ENCODE measurements at places on chromosomes 16 and 17.

GRCh38 chr16:75246504-75247205 is 4.8 kb downstream of the BCAR1 start:
- DNase-seq, result no peak

DNA sequence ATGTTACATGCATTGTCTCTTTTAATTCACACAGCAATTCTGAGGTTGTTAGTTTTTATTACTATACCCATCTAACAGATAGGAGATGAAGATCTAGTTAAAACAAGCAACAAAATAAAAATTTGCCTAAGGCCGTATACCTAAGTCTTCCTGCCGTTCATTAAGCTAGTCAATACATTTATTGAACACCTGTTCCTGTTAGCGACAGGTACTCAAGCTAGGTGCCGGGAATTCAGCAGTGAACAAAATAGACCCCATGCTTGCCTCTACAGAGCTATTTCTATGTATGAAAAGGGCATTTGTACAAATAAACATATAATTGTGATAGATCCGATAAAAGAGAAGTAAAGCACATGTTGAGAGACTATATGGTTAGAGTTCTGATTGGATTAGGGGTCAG is 3.4 kb upstream of the VPS53 start:
- no peak for DNase-seq

DNA sequence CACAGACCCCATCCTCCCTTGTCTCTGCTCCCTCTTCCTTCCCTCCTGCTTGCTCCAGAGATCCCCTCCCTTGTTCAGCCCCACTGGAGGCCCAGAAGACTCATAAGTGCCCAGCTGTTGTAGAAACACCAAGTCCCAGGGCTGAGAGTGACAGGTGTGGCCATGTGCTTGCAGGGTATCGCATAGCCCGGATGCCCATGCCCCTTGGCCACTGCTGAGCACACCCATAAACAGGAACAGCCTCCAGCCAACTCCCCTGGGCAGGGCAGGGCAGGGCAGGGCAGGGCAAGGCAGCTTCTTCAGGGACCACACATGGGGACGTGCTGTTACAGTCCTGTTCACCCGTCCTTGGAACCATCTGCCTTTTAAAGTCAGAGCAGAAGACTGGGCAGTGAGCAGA is 2.0 kb downstream of the CACNG1 start:
- DNase-seq, result no peak

DNA sequence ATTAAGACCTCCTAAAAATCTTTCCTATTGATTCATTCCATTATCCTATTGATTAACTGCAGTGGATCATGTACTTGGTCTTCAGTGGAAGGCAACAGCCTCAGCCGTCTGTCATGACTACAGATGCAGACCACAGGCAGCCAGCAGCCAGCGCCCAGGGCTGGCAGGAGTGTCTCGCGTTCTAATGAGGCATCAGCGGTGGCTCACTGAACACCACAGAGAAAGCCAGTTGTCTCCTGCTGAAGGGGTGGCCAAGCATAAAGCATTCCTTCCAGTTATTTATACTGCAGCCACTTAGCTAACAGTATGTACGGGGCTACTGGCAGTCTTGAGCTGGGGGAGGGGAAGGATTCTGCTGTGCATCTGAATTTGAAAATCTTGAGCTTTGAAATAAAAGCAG is 214.3 kb downstream of the IRX3 start:
- no peak for DNase-seq

GRCh38 chr17:71438631-71439146 is 682.1 kb upstream of the SOX9 start:
- no peak for DNase-seq

DNA sequence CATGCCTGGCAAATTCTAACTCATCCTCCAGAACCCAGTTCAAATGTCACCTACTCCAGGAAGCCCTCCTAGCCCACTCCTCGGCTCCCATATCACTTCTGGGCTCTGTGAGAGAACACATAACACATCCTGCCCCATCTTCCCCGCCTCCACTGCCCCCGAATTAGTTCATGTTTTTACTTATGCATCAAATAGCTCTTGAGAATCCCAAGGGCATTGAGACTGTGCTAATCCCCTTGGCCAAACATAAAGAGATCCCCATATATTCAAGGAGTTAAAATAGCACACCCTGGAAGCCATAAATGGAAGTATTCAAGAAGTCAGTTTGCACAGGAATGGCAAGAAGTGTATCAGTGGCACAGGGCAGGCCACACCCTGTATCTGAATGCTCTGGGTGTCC is 2.0 kb upstream of the CREBBP start:
- DNase-seq, result no peak

GRCh38 chr17:60599220-60599619 is 773 bp upstream of the PPM1D start:
- no peak for DNase-seq

- no peak for DNase-seq
These were observed 898 bp downstream of the SNAI3 start for GRCh38 chr16:88685156-88686061.

Data from SIG-M5 (cell line).